Stimulated activated CD8-positive, alpha-beta memory T cell treated with anti-CD3 and anti-CD28 coated beads, Interleukin-2, amount 100 ng/mL, for 48 hours (primary cell): ENCODE measurements at places on chromosomes 6 and 20.

GRCh38 chr6:46381579-46381978, 109.7 kb downstream of the RCAN2 start:
- no peak for DNase-seq

GRCh38 chr6:169236988-169237387, 16.7 kb downstream of the THBS2 start:
- DNase-seq, result no peak

GRCh38 chr20:51462566-51463276, 79.8 kb downstream of the NFATC2 start:
- DNase-seq, result no peak

DNA sequence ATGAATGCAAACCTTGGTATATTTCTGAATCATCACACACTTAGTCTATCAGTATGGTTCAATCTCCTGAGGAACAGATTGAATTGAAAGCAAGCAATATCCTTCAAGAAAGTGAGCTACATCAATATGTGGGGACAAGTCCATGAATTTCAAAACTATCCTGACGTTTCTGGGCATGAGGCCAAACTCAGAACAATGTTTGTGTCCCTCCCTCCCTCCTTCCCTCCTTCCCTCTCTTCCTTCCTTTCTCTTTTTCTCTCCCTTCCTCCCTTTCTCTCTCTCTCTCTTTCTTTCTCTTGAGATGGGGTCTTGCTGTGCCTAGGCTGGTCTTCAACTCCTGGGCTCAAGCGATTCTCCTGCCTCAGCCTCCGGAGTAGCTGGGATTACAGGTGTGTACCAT, 27.9 kb upstream of the SYNCRIP start:
- DNase-seq, result no peak

- no peak for DNase-seq
These were observed 16.4 kb upstream of the CYP24A1 start for GRCh38 chr20:54190217-54190616.

DNA sequence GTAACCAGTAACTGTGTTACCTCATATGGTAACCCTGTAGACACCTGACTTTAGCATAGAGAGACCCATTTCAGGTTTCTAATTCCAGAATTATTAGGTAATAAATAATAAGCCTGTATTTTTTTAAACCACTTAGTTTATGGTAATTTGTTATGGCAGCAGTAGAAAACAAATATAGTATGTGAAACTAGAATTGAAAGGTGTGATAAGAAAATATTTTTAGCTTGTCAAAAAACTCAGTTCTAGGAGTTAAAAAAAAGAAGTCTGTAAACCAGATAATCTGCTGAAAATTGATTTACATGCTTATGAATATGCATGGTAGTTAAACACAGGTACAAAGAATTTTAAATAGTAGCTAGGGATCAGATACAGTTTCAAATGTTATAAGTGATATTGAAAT, 695.0 kb upstream of the GJE1 start:
- DNase-seq, result no peak

- no peak for DNase-seq
These were observed 70.4 kb downstream of the COL12A1 start for GRCh38 chr6:75135450-75135849.

GRCh38 chr6:2839982-2840748, 1.5 kb downstream of the SERPINB1 start:
- no peak for DNase-seq

- DNase-seq, result no peak
These were observed 588.3 kb downstream of the CD109 start for GRCh38 chr6:74284284-74284683.

GRCh38 chr6:56381801-56382251, 134.4 kb upstream of the COL21A1 start:
- no peak for DNase-seq

DNA sequence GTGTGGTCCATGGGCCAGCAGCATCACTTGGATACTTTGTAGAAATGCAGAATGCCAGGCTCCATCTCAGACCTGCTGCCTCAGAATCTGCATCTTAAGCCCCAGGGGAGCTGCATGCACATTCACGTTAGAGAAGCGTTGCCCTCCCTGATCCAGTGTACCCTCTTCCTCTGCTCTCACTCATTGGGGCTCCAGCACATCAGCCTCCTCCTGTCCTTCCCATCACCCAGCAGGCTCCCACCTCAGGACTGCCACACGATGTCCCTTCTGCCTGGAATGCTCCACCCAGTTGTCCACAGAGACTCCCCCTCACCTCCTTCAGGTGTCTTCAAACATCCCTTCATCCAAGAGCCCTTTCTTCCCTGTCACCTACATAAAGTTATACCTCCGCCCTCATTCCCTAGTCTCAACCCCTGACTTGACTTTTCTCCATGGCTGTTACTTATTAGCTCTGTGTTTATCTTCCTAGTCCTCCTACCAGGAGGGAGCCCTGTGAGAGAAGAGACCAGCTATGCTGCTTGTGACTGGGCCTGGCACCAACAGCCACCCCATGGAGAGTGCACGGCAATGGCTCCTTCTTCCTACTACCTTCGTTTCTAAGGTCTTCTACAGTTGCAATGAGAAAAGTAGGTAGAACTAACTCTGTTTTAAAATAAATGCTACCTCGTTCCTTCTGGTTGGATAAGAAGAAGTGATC, 3.3 kb upstream of the ACSS1 start:
- DNase-seq, result no peak

DNA sequence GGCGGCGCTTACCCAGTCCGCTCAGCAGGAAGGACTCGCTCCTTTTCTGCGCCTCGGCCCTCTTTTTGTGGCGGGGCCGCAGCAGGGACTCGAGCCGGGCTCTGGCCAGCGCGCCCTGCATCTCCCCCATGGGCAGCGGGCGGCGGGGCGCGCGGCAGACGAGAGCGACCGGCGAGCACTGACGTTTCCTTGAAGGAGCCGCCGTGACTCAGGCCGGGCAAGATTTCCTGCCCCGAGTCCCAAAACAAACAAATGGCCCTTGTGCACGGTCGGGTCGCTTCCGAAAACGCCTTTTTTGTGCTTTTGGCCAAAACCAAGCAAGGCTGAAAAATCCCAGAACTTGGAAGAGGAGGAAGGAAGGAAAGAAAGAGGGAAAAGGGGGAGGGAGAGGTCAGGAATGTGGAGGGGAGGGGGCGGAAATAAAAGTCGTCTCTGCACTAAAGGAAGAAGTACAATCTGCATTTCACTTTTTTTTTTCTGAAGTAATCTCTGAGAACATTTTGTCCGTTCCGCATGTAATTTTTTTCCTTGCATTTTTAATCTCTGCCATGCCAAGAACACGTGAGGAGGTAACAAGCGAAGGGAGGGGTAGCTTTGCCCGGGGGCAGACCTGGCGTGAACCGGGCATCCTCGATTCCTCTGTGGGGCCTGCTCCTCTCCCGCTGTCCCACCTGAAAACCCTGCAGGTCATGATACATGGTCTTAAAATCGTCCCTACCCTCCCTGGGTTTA, 123.3 kb upstream of the SLC2A12 start:
- peak; percentile 31 for DNase-seq

GRCh38 chr20:822651-823573, 10.6 kb upstream of the FAM110A start:
- DNase-seq, result no peak

- DNase-seq, result no peak
These were observed 24.0 kb downstream of the AAR2 start for GRCh38 chr20:36260316-36260715.

DNA sequence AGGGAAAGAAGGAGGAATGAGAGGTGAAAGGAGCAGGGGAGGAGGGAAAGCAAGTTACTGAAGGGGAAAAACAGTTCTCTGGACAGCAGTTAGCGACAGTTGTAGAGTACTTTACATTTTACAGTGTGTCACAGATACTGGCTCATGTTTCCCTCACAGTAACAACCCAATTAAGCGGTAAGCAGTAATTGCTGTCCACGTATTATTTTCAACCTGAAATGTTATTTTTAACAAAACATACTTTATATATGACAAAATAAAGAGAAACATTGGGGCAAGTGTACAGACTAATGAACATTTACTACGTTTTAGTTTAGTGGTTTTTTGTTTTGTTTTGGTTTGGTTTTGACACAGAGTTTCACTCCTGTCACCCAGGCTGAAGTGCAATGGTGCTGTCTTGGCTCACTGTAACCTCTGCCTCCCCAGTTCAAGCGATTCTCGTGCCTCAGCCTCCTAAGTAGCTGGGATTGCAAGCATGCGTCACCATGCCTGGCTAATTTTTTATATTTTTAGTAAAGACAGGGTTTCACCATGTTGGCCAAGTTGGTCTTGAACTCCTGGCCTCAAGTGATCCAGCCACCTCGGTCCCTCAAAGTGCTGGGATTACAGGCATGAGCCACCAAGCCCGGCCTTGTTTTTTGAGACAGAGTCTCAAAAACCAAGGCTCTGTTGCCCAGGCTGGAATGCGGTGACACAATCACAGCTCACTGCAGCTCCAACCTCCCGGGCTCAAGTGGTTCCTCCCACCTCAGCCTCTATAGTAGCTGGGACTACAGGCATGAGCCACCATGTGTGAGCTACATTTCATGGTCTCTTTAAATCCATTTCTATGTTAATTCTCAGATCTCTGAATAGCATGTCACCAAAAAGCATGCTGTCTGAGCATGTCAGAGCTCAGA, 22.6 kb upstream of the BTN3A2 start:
- no peak for DNase-seq

- DNase-seq, result no peak
These were observed 33.0 kb downstream of the BACH2 start for GRCh38 chr6:90263633-90264032.

DNA sequence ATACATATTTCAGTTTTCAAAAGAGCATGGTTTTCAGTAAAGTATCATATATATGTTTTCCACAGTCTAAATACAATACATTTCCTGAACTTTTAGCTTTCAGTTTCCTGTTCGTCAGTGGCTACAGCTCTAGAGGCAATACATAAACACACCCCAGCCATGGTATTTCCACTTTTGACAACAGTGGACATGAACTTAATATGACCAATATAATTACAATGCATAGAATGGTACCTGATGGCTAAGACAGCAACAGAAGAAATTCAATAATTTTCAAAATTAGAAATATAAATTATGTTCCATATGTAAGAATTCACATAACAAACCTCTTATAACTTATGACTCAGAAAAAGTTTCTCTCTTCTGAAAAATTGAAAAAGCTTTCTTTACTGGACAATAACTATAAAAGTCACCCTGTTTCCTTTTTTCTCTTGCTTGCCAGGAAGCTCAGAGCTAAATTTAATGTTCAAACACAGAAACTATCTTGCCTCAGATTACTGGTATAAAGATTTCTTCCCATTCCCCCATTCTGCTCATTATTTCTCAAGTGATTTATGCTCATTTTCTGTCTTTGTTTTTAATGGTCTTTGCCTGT, 19.2 kb downstream of the FKBP5 start:
- DNase-seq, result no peak

GRCh38 chr20:25273541-25274358, 25.9 kb downstream of the PYGB start:
- DNase-seq, result no peak

DNA sequence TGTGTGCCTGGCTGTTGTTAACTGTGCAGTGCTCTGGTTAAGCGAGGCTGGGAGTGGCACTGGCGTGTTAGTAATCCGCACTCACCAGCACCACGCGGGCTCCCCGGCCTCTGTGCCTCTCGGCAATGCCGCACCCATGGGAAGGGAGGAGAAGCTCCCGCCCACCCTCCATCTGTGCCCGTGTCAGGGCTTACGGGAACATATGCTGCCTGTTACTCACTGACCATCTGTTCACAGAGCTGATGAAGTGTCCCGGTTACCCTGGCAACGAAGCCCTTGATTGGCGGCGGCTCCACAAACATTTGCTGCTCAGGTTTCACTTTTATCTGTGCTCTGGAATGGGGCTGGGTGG, 114.7 kb downstream of the PSMB1 start:
- peak; percentile 22 for DNase-seq

DNA sequence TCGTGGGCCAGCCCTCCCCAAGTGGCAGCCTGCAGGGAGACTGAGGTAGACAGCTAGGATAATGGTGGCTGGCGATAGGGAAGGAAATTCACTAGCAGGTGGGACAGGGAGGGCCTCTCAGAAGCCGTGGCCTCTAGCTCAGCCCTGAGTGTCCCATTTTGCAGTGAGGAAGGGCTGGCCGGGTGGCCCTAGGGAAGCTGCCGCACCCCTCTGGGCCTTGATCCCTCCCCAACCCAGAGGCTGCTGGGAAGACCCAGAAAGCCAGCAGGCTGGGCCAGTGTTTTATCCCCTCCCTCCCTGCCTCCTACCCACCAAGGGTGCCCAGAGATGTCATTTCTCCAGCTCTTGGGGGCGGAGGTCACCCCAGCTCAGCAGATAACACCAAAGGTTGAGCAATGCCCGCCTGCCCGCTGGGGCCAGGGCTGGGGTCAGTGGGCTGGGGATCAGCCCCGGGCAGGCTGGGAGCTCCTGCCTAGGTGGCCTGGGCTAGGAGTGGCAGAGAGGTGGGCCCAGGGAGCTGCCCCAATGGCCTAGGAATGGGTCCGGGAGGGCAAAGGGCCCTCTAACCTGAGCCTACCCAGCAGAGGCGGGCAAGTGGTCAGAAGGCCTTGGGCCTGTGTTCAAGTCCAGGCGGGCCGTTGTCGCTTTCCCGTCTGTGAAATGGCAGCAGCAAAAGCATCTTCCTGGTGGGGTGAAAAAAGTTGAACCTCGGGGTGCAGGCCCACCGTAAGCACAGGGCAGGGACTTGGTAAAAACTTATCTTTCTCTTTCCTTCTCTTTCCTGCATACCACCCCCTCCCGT, 1.6 kb upstream of the CEBPB start:
- DNase-seq, result no peak

DNA sequence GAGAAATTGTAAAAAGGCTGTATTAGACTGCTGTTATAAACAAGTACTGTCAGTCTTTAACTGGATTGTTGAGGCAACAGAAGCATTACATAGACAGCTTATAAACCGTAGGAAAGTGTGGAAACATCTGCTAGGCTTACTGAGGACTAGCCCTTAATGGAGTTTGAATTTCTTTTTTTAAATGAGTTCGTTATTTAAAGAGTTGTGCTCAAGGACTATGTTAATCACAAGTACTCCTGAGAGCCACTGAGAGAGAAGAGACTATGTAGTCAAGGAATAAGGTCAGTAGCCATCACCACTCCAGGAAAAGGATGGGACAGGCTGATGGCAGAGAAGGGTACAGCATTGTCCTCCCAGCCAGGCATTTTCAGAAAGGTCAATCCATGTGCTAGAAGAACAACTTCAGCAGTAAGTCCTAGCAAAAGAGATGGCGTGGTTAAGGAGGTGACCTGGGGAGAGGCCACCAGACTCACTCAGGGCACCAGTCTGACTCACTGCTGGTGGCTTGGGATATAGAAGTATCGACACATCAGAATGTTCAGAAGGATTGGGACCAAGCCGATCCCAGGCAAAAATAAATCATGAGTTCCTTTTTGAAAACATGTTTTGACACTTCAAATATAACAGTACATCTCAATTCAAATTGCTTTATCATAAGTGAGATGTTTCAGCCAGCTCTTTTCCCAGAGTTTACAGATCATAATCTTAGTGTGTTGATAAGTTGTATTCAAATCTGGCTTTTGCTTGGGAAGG, 6.4 kb downstream of the RPS12 start:
- DNase-seq, result no peak

DNA sequence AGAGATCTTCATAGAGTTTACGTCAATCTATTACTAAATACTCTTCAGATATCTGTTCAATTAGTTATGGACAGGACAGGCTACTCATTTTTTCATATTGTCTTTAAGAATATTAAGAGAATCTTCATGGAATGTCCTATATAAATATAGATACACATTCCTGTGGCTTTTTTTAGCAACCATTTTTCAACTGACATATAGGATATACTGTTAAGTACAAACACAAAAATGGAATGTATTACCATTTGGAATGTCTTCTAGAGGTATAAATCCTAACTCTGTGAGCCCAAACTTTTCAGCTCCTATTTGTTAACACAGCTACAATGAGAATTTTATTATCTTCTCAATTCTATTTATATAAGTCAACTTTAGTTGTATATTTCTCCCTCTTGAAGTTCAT, 239.6 kb upstream of the DEFB112 start:
- DNase-seq, result no peak
